Activated T-helper 1 cell treated with anti-CD3 and anti-CD28 coated beads, Interleukin-12 subunit alpha, Interleukin-12 subunit beta, Interleukin-2, Interleukin-4 antibody, amounts not matched to agents 30 ng/mL and 10 ng/mL and 1 ng/mL, durations not matched to agents 14 hours and 24 hours and 36 hours (primary cell): ENCODE measurements at places on chromosomes 2 and 18.

- no peak for DNase-seq
These were observed 130.3 kb upstream of the CCDC68 start for GRCh38 chr18:55089610-55090009.

DNA sequence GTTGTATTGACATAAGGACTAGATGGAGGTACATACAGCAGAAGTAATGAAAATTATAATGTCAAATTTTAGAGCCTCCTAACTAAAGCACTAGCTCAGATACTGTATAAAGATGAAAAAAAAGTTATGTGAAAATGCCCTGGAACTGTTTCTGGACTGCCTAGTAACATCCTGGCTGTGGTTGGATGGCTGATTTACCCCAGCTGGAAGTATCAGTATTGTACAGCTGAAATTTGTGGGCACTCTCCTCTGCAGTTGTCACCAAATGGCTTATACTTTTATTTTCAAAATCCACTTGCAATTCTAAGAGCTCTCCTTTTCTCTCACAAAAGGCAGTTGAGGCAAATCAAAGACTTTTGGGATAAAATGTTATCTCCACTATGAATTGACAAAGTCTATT lies 239.2 kb downstream of the RPIA start:
- DNase-seq, result no peak

- no peak for DNase-seq
These were observed 38.7 kb upstream of the ATL2 start for GRCh38 chr2:38415728-38416291.

GRCh38 chr18:3753106-3753505 lies 303.1 kb downstream of the TGIF1 start:
- no peak for DNase-seq

GRCh38 chr2:179104736-179105135 lies 54.8 kb upstream of the CCDC141 start:
- no peak for DNase-seq

DNA sequence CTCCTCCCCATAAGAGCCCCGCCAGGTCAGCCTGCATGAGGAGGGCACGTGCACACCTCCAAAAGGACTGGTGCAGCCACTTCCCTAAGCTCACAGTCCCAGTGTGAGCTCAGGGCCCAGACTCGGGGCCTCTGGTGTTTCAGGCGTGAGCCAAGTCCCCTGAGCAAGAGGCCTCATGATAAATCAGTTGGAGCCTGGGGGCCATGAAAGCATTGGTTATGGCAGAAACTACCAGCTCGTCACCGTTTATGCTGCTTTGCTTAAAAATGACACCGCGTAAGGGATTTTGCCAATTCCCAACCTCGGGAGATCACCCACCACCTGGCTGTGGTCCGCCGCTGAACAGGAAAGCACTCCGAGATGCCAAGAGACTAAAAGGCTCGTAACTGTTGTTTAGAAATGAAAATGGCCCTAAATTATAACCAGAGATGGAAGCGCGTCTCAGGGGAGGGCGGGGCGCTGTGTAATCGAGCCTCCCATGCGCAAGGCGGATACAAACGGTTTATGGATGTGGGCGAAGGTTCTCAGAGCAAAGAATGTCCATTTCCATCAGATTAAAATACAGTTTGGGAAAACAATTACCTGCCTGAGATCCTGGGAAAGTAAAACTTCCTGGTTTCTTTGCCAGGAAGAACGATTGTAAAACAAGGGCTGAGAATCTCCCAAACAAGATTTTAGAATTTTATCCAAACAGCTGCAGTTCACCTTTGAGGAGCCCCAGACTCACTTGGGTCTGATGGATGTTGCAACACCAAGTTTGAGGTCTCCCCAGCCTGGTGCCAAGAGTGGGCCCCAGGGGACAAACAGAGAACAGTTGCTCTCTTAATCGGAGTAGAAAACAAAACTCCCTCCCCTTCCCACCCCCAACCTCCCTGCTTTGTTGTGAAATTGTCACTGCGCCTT lies 141.4 kb downstream of the BCL2 start:
- no peak for DNase-seq
